ENCODE measurements at places on chromosomes 7 and 10.
A peak's percentile ranks its signal among the peaks of the same experiment; 100 is the strongest.

DNA sequence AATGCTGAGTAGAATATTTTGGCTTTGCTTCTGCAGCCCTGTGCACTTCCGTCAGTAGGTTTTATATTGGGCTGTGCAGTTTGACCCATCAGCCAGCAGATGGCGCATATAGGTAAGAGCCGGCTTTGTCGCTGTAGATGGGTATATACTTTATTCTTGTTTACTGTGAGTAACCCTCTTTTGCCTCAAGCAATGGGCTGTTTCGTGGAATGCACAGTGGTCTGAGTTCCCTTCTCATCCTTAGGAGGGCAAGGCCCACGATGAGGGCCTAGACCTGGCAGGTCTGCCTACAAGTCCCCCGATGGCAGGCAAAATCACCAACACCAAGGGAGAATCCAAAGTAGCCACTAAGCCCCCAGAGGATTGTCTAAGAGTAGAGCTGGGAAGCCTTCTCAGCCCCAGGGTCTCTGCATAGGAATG lies 1002.9 kb upstream of the KCND2 start:
- DNase-seq: peak; percentile 62

GRCh38 chr7:140304191-140304799 lies 94.0 kb downstream of the SLC37A3 start:
- DNase-seq: no peak

GRCh38 chr10:62081341-62082270 lies 180.1 kb downstream of the ARID5B start:
- DNase-seq: no peak

GRCh38 chr7:156121434-156121833 lies 309.2 kb upstream of the SHH start:
- no peak for DNase-seq

DNA sequence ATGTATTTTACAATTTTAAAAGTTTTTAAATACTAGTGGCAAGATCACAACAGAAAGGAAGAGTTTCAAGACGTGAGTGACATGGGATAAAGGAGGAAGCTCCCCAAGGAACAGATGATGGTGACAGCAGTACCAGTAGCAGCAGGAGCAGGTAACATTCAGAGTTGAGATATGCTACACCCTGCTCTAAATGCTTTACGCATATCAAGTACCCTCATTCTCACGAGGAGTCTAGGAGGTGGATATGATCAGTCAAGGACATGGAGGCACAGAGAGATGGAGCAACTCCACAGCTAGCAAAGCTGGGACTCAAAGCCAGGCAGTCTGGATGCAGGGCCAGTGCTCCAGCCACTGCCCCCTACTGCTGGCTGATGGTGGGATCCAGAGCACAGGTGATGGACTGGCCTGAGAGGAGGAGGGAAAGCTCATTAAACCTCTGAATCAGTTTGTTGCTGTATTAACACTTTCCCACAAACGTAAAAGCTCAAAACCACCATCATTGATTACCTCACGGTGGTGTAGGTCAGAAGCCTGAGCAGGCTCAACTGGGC lies 17.5 kb downstream of the RP9 start:
- DNase-seq: no peak

GRCh38 chr10:92839191-92840085 lies 8.9 kb upstream of the EXOC6 start:
- no peak for DNase-seq
